ENCODE measurements at places on chromosomes 7 and 10. TPM values are rescaled to one million over a fixed set of nuclear protein-coding genes. Genes with fewer than 3 reads are reported as not detected.
A peak's percentile ranks its signal among the peaks of the same experiment; 100 is the strongest.

DNA sequence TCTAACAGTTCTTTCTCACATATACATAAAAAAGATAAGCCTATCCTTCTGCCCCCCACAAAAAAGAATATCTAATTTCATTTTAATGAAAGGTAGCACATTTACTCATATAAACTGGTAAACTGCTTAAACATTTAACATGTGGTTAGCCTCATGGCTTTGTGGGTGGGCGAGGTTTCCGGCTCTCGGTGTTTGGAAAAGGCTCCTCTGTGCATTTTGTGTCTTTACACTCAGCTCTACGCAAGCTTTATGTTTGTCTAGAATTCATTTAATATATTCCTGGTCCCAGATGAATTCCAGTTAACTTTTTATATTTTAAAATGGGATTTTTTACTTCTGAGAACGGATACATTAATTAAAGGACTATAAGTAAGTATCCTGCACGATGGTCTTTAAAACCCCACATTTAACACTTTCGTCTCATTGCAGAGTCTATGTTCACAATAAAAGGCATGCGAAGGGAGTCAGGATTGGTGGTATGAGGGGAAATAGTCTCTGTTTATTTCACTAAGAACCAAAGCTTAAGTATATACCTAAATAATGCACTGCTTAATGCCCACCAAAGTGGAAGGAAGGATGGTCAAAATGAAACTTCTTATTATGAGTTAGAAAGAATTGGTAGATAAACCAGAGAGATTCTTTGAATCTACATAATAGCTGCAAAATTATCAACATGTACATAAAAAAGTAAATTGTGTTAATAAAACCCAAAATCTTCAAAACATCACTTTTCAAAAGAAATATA lies 197.2 kb downstream of the CRPPA start:
- no peak for ATAC-seq

- no peak for ATAC-seq
Measured at GRCh38 chr7:63073286-63073685, 925.4 kb upstream of the ZNF722 start.

DNA sequence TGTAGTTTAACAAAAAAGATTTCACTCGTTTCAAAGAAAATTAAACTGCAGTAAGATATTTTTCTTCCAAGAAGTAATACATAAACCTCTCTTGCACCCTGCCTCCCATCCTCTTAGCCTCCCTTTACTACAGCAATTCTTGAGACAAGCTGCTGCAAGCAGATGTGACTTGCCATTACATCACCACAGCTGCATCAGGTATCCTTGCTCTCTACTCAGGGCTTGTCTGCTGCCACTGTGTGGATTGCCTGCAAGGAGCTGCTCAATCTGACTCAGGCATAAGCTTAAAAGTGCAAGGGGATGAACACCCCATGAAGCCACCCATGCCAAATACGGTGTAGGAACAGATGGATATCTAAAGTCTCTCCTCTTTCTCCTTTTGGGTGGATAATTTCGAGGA lies 609.9 kb downstream of the DNAJB9 start:
- ATAC-seq = no peak

DNA sequence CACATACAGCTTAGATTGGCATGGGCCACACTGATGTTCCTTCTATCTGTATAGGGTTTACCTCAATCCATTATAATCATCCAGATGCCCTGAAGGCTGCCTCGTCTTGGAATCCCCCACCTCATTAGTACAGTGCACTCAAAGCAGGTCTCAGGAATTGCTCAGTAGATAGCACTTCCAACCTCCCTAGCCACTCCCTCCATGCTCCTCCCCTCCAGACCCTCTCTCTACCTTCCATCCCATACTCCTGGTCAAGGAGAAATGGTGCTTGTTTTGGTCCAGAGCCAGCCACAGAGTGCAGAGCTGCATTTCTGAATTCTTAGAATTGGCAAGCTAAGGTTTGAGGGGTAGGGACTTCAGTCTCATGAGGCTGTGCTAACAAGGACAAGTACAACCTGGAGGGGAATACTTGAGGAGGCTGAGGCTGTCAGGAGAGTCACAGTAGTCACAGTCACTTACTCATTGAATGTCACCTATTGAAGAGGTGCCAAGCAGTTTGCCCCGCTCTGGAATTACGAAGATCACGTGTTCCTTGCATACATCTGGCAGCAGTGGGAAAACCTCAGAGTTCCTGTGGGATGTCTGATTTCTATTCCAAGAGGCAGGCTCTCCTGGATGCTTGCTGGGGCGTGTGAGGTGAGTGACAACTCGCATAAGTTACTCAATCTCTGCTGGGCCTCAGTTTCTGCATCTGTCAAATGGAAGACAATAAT lies 60.7 kb upstream of the ZNF746 start:
- ATAC-seq = peak; percentile 82

GRCh38 chr7:76304888-76305375 lies 2.5 kb downstream of the HSPB1 start:
- peak; percentile 44 for ATAC-seq

- no peak for ATAC-seq
Measured at GRCh38 chr7:42843205-42843800, 68.6 kb downstream of the C7orf25 start.

- ATAC-seq = no peak
Measured at GRCh38 chr7:40709062-40709964, 574.5 kb downstream of the SUGCT start.

GRCh38 chr10:51569467-51569866 lies 129.9 kb downstream of the CSTF2T start:
- ATAC-seq = no peak

DNA sequence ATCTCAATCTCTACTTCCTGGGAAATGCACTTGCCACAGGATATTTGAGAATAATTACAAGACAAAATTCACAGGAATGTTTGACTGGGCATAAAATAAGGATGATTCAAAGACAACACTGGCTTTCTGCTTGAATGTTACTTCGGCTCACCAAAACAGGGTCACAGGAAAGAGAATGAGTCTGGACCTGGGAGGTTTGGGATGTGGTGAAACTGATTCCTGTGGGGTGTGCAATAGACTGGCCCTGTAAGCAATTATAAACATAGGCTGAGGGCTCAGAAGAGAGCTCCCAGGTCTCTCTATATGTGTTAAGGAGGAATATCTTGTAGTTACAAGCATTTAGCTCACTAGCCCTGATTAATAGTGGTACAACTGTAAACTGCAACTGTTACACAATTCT lies 613.9 kb upstream of the CELF2 start:
- no peak for ATAC-seq

DNA sequence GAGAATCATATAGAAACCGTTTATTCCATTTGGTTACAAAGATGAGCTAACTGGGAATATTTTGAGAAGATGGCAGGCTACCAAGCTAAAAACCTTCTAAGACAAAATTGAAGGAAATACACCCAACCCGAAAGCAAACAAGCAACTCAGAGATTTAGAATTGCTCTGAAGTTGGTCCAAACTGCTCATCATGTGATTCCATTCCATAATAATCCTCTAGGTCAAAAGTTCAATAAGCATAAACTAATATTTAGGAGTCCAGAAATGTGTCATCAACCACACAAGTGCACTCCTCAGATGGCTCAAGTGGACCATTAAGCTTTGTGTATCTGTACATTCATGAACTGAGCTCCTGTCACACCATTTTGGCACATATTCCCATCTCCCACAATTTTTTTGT lies 28.7 kb downstream of the DGKI start:
- no peak for ATAC-seq

- no peak for ATAC-seq
Measured at GRCh38 chr10:17561111-17561510, 56.1 kb downstream of the HACD1 start.

DNA sequence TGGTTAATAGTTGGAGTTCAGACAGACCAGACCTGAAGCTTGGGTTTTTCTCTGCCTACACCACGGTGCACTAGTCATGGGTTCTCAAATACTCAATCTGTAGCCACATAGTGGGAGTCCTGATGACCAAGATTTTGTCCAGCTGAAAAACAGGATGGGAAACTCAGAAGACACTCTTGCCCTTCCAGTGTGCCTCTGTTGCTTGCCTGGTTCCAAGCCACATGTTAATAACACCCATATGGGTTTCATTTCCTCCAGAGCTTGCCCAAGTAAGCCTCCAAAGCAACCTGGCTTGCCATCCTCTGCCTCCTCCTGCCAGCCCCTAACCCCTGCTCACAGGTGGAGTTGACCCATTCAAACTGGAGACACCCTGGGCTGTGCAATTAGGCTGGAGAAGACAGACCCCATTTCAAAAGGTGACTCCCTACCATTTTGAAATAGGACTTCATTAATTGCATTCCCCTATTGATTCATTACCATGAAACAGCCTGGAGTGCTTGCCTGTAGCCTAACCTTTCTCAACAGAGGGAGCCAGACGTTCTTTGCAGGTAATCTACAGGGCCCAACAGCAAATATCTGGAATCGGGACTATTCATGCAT lies 108.0 kb upstream of the HABP2 start:
- ATAC-seq = no peak

DNA sequence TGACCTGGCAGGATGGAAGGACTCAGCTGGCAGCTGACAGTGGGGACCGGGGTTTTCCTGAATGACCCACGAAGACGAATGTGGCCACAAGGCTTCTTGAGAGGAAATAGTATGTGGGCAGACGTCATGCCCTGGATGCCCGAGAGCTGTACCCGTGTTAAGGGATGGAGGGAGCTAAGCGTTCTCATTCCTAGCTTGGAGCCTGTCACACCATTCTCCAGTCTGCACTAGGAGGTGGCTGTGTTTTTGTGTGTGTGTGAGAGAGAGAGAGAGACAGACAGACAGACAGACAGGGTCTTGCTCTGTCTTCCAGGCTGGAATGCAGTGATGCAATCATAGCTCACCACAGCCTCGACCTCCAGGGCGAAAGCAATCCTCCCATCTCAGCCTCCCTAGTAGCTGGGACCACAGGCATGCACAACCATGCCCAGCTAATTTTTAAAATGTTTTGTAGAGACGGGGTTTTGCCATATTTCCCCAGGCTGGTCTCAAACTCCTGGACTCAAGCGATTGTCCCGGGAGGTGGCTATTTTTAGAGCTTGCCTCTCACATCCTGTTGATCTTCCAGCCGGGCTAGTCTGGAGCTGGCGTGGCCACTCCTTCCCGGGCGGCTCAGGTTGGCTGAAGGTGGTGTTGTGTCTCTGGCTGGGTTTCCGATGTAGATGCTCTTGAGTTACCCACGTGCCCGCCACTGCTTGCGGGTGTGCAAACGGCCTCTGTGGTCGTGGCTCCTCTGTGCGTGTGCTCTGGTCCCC lies 2.1 kb downstream of the AMZ1 start:
- ATAC-seq = no peak

- no peak for ATAC-seq
Measured at GRCh38 chr10:12597788-12598765, 248.7 kb downstream of the CAMK1D start.

DNA sequence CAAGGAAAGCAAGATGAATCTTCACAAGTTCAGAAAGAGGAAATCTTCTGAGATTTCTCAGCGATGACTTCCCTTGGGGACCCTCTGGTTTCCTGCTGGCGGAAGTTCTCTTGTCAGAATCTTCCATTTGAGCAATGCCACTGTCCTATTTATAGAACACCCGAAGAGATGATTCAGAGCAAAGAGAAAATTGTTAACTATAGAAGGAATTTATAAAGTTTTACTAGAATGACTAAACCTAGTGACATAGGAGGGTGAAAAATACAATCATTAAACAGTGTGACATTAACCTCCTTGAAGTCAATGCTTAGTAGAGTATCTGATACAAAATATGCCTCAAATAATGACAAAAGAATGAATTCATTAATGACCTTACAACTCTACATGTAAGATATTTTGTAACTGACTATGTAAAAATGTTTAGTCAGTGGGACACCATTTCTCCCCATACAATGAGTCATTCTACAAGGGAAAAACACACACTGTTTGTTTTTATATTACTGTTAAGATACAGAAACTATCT lies 206.5 kb upstream of the CNTNAP2 start:
- ATAC-seq = no peak

- peak; percentile 73 for ATAC-seq
Measured at GRCh38 chr7:29883462-29884398, 77.4 kb downstream of the WIPF3 start.

DNA sequence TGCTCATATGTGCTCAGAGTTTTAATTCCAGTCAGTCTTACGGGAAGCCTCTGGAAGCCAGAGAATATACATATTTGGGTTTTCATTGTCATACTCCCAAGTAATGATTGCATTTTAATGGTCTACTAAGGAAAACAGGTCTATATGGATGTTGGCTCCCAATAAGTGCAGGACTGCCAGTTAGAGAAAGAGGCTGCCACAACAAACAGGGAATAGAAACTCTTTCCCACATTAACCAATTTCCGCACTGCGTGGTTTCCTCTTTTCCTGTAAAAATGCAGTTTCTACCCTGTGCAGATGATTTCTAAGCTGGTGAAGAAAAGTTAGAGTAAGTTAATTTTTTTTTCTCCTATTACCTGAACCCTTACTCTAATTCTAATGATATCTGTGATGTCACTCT lies 78.2 kb downstream of the CCSER2 start:
- no peak for ATAC-seq

- no peak for ATAC-seq
Measured at GRCh38 chr7:105619590-105619989, 38.3 kb upstream of the EFCAB10 start.

- ATAC-seq = no peak
Measured at GRCh38 chr7:148715027-148715426, 16.3 kb downstream of the CUL1 start.

- no peak for ATAC-seq
Measured at GRCh38 chr10:72239409-72239808, 23.3 kb upstream of the ASCC1 start.

DNA sequence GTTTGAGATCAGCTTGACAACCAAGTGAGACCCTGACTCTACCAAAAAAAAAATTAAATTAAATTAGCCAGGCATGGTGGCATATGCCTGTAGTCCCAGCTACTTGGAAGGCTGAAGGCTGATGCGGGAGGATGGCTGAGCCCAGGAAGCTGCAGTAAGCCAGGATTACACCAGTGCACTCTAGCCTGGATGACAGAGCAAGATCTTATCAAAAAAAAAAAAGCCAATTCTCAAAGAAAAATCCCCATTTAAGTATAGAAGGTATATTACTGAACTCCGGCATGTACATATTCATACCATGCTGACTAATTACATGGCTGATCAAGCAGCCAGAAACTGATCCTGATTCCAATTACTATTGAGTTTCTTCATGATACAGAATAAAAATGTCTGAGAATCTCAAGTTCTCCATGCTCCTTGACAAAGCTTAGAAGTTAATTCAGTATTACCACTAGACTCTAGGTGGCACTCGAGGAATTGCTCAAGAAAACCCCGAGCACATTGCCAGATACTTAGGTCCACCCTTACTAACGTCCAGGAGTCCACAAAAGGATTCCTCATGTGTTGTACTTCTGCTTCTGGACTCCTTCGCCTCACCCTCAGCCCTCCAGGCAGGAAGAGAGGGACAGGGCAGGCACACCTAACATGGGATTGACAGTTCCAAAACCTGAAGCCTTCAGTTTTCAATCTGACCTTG lies 148.9 kb downstream of the PARD3 start:
- peak; percentile 68 for ATAC-seq

- no peak for ATAC-seq
Measured at GRCh38 chr7:73366127-73366526, 38.2 kb downstream of the FKBP6 start.

GRCh38 chr10:130656582-130657133 lies 520.5 kb downstream of the GLRX3 start:
- no peak for ATAC-seq

The TAS2R39 gene
- not detected for total RNA-seq

The AKR1C3 gene
- total RNA-seq = 29.5 TPM

The ZNF853 gene
- total RNA-seq = 0.24 TPM

The CCDC136 gene
- total RNA-seq = 0.76 TPM

The SHTN1 gene
- total RNA-seq = 23.9 TPM

The VIPR2 gene
- total RNA-seq = 0.04 TPM

The EGFR gene
- 101 TPM for total RNA-seq

The OR9A2 gene
- total RNA-seq = not detected

The PDZD8 gene
- total RNA-seq = 39.0 TPM

The GPR15LG gene
- total RNA-seq = 404 TPM

The MYL10 gene
- total RNA-seq = not detected

The NUTM2D gene
- 1.8 TPM for total RNA-seq

The MACC1 gene
- total RNA-seq = 22.3 TPM

The ZNF467 gene
- 3.6 TPM for total RNA-seq
